Tibial nerve (tissue), 4 donors: ENCODE measurements at places on chromosomes 11 and 22. TPM values are rescaled to one million over a fixed set of nuclear protein-coding genes. Genes with fewer than 3 reads are reported as not detected.

- H3K36me3 ChIP-seq = no peaks in the 10 kb centered on the region
- no peaks in the 10 kb centered on the region for H3K4me1 ChIP-seq
- no peak overlapping the region for H3K4me3 ChIP-seq
- H3K27me3 ChIP-seq = no peaks in the 10 kb centered on the region
- DNase-seq = no peak
These were observed 55.4 kb downstream of the USP35 start for GRCh38 chr11:78244080-78244479.

DNA sequence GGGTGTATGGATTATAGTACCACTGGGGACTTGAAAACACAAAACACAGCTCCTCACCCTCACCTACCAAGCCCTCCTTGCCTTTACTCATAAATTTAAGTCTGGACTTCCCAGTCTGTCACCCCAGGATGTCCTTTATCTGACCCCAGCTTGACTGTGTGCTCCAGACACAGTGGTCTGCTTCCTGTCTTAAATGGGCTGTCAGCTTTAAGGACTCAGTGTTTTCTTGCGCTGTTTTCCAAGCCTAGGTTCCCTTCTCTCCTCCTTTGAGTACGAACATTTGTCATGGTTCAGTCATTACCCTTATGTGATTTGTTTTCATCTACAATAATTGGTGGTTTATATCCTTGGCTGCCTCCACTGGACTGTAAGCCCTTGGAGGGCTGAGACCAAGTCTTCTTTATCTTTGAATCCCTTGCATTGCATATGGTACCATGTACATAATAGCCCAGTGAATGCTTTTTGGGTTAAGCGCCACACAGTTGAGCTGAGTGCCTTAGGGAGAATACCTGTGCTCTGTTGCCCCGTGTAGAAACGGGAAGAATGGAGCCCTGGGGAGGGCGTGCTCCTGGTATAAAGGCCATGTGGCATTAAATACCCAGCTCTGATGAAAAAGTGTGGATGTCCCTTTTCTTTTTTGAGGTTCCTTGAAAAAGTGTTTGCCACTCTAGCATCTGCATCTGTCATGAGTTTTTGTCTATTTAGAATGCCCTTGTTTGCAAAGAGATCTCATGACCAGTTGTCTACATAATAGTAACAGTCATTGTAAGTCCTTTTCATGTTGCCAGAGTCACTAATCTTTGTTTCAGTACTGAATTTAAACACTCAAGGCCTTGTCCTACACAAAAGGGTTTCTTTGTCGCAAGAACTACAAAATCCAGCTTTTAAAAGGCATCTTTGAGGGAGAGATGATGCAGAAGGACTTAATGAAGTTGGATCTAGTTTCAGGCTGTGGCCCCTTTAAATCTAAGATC lies 14.0 kb downstream of the PANX1 start:
- H3K4me3 ChIP-seq = no peak overlapping the region
- no peaks in the 10 kb centered on the region for H3K36me3 ChIP-seq
- DNase-seq = no peak
- H3K4me1 ChIP-seq = peaks cover 30% of the 10 kb centered on the region
- H3K27me3 ChIP-seq = no peaks in the 10 kb centered on the region

DNA sequence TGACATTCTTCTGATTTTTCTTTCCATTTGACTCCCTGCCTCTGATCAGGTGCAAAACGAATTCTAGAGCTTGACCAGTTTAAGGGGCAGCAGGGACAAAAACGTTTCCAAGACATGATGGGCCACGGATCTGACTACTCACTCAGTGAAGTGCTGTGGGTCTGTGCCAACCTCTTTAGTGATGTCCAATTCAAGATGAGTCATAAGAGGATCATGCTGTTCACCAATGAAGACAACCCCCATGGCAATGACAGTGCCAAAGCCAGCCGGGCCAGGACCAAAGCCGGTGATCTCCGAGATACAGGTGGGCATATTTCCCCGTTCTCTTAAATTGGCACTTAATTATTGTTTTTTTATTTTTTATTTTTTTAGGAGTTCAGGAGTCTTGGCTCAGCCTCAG lies 15.4 kb downstream of the XRCC6 start:
- no peaks in the 10 kb centered on the region for H3K4me1 ChIP-seq
- H3K27me3 ChIP-seq = no peaks in the 10 kb centered on the region
- no peak overlapping the region for H3K27ac ChIP-seq

DNA sequence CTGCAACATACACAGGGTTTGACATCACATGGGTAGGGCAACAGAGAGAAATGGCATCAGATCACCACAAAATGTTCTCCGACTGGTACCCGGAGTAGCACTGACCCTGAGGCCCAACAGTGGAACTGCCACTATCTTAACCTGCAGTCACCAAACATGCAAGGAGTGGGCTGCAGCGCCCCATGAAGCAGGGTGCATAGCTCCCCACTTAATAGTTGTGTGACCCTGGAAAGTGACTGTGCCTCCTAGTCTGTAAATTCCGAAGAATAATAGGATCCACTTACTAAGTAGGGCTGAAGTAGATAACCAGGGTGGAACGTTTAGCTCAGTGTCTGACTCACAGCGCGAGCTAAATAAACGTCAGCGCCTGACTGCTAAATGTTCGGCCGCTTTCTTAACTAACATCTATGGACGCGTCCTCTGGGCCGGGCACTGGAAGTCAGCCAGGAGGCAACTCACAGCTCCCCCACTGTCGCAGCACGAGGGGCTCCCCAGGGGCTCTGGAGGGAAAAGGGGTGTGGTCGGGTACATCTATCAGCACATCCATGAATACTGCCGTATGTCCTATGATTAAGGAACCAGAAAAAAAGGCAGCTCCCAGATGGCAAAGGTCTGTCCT lies 777 bp downstream of the LTO1 start:
- peak overlapping the region; percentile 81 for H3K27ac ChIP-seq
- no peaks in the 10 kb centered on the region for H3K36me3 ChIP-seq
- peak overlapping the region; percentile 100 for H3K4me3 ChIP-seq
- peaks cover 16% of the 10 kb centered on the region for H3K4me1 ChIP-seq

GRCh38 chr11:30342736-30343166 lies 19.8 kb downstream of the ARL14EP start:
- no peaks in the 10 kb centered on the region for H3K4me1 ChIP-seq
- peaks cover 7% of the 10 kb centered on the region for H3K36me3 ChIP-seq
- H3K4me3 ChIP-seq = no peak overlapping the region
- DNase-seq = no peak
- no peak overlapping the region for H3K27ac ChIP-seq

- no peak overlapping the region for H3K27ac ChIP-seq
- H3K4me3 ChIP-seq = no peak overlapping the region
- H3K4me1 ChIP-seq = no peaks in the 10 kb centered on the region
- no peak for DNase-seq
- peaks cover 69% of the 10 kb centered on the region for H3K27me3 ChIP-seq
- H3K36me3 ChIP-seq = no peaks in the 10 kb centered on the region
These were observed 8.4 kb downstream of the MIAT start for GRCh38 chr22:26665813-26666231.

DNA sequence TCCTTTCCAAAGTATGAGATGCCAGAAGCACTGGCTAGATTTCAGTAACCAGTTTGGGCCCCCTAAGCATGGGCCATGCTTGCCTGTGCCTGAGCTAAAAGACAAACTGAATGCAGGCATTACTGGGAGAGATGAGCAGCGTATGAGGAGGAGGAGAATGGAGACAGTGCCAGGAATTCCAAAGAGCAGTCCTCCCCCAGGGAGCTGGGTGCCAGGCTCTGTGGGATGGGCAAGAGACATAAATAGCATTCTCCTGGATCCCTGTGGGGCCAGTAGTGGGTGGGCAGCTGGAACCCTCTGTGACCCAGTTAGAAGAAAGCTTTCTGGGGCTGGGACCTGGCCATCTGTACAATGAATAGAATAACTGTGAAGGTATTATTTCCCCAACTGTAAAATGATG lies 235.6 kb downstream of the KCNA4 start:
- H3K36me3 ChIP-seq = no peaks in the 10 kb centered on the region
- H3K4me1 ChIP-seq = no peaks in the 10 kb centered on the region
- no peak for DNase-seq
- H3K4me3 ChIP-seq = no peak overlapping the region
- no peak overlapping the region for H3K27ac ChIP-seq

DNA sequence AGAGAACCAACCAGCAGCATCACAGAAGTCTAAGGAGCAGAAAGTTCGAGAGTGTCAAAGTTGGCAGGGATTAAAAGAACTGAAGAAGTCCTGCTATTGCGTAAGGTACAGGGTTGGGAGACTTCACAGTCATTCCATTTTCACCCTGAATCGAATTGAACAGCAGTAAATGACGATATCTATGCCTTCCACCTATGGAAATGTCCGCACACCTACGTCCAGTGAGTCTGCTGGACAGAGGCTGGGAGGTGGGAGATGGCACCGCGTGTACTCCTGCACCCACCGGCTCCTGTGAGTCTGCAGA lies 116.7 kb downstream of the MICAL3 start:
- no peak overlapping the region for H3K4me3 ChIP-seq
- no peaks in the 10 kb centered on the region for H3K36me3 ChIP-seq
- H3K4me1 ChIP-seq = peaks cover 57% of the 10 kb centered on the region
- H3K27me3 ChIP-seq = no peaks in the 10 kb centered on the region

- no peaks in the 10 kb centered on the region for H3K4me1 ChIP-seq
- H3K36me3 ChIP-seq = no peaks in the 10 kb centered on the region
- no peak overlapping the region for H3K4me3 ChIP-seq
- no peaks in the 10 kb centered on the region for H3K27me3 ChIP-seq
- no peak for DNase-seq
These were observed 34.3 kb downstream of the DBX1 start for GRCh38 chr11:20125927-20126326.

GRCh38 chr11:102269927-102270326 lies 47.4 kb upstream of the BIRC3 start:
- H3K36me3 ChIP-seq = no peaks in the 10 kb centered on the region
- H3K4me3 ChIP-seq = no peak overlapping the region
- H3K4me1 ChIP-seq = peaks cover 7% of the 10 kb centered on the region
- no peak overlapping the region for H3K27ac ChIP-seq

Gene TUB
- 14.5 TPM for total RNA-seq

Gene SAA4
- total RNA-seq = not detected

Gene HMOX1
- total RNA-seq = 7.5 TPM

Gene SLC6A5
- total RNA-seq = not detected

Gene PRDX5
- total RNA-seq = 142 TPM
